Stimulated activated CD4-positive, alpha-beta T cell treated with anti-CD3 and anti-CD28 coated beads, Interleukin-1b, Interleukin-23, amount 100 ng/mL, for 4 hours (primary cell): ENCODE measurements at places on chromosomes 3 and 15.

- DNase-seq: no peak
Observed at GRCh38 chr15:35783203-35783602, 237.2 kb upstream of the DPH6 start.

GRCh38 chr15:58309963-58310928 is 121.5 kb upstream of the LIPC start:
- DNase-seq: no peak

DNA sequence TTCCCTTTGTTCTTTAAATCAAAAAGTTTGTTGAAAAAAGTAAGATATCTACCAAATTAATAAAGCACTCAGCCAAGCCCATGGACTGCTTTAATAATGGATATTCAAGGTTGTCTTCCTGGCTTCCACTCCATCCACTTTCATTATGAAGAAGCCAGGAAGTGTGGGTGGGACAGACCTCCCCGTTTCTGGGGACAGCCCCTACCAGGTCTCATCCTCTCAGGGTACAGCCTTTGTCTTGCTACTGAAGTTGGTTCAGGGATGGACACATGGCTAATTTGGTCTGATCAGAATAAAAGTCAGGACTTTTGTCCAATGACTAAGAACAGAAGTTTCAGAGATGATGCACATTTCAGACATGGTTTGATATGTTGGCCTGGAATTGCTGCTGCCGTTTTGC is 32.6 kb downstream of the CCNB2 start:
- DNase-seq: no peak

- no peak for DNase-seq
Observed at GRCh38 chr3:148319161-148319915, 378.4 kb upstream of the AGTR1 start.

- no peak for DNase-seq
Observed at GRCh38 chr15:63891768-63892133, 58.0 kb upstream of the HERC1 start.

DNA sequence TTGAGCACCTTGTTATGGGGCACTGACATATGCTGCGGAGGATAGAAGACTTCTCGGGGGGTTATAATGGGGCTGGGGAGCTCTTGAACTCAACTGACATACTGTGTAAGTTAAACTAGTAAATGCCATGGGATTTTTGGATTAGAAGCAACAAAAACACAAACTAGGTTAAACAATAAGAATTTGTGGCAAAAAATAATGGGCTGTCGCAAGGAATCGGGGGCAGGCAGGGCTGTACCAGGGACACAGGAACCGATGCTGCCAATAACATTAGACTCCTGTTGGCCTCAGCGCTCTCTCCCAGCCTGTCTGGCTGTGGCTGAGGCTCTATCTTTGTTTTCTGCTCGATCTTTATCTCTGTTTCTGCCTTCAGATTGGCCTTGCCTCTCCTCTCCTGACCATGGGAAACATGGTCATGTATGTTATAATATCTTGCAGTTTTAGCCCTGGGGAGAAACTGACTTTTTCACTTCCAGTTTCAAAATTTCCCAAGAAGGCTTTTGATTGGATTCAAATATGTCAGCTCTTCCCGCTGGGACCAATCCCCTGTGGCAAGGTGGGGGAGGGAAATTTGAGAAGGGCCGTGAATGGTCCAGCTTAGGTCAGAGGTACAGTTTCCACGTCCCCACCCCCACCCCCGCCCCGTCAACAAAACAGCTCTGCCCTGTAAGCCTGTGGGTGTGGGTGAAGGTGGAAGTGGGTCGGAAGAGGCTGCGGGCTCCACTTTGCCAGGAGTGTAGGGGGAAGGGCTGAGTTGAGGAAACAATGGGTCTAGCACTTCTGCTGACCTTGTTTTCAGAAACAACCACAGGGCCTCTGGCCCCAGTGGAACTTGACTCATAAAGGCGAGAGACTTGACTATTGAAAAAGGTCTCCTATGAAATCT is 161.1 kb upstream of the TBL1XR1 start:
- peak; percentile 27 for DNase-seq

GRCh38 chr3:78972617-78973301 is 795.0 kb downstream of the ROBO1 start:
- no peak for DNase-seq

GRCh38 chr3:169112153-169112892 is 551.2 kb downstream of the MECOM start:
- no peak for DNase-seq

- no peak for DNase-seq
Observed at GRCh38 chr3:105347625-105348302, 18.9 kb upstream of the ALCAM start.

DNA sequence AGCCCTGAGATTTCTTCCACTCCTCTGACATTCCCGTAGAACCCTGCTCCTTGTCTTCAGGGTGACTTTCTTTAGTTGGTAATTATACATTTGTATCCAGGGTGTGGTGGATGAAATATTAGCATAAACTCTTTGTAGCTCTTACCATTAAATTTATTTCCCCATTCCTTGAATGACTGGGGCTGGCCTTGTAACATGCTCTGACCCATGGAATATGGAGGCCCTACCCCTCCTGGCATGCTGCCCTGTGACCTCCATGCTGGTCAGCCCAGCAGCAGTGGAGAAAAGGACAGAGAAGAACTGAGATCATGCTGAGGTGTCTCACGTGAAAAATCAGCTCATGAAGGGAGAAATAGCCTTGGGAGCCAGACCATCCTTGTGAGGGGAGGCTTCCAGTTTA is 96.1 kb upstream of the PROK2 start:
- no peak for DNase-seq

DNA sequence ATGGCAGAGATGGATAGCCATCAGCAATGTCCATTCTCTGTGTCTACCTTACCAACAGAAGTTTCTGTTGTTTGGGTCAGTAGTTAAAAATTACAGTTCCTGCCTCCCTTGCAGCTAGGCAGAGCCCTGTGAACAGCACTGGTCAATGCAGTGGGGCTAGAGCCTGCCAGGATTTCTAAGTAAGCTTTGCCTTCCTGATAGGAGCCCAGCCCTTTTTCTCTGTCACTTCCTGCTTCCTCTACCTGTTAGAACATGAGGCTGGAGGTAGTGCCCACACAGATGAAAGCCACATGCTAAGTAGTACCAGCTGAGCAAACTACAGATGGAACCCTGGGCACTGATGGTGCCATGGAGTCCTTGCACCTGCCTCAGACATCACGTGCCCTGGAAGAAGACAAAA is 45.0 kb downstream of the MGLL start:
- DNase-seq: no peak

GRCh38 chr15:78397382-78397781 is 40.6 kb upstream of the IREB2 start:
- DNase-seq: no peak

DNA sequence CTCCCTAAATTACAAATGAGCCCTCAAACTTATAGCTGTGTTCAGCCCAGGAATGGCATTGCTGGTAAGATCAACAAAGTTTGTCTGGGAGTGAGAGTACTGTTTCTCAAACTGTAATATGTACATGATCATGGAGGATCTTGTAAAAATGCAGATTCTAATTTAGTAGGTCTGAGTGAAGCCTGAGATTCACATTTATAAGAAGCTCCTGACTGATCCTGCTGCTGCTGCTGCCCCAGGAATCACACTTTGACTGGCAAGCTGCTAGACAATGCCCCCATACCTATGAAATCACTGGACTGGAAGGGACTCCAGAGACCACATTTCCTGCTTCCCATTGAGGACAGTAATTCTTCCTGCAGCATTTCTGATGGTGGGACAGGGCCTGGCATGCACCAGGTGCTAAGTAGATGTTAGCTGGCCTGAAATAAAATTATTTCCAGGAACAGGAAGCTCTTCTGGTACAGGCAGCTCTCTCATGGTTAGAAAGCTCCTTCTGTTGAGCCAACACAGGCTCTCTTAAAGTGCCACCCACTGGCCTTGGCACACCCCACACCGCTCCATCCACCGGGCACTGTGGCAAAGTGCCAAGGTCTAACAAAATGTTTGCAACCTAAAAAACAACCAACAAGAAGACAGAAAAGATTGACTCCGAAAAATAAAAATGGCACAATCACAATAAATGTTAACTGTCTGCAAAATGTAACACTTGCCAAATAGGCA is 36.7 kb upstream of the ZNF710 start:
- DNase-seq: no peak

DNA sequence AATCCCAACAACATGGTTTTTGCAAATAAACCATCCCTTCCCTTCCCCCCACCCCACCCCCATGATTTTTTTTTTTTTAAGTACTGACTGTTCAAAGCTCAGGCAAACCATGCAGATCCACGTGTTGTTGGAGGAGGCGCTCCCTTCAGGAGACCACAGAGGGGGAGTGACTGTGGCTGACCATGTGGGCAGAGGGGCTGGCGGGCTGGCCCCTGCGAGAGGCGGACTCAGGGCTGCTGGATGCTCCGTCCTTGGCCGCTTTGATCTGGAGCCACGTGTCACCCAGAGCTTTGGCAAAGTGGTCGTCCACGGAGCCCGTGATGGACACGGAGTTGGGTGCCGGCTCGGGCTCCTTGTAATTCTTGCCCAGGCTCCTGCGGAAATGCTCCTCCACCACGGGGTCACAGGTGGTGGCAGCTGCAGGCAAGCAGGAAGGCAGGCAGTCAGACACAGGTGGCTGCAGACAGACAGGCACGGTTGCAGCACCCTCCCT is 85.3 kb downstream of the VGLL4 start:
- DNase-seq: no peak

DNA sequence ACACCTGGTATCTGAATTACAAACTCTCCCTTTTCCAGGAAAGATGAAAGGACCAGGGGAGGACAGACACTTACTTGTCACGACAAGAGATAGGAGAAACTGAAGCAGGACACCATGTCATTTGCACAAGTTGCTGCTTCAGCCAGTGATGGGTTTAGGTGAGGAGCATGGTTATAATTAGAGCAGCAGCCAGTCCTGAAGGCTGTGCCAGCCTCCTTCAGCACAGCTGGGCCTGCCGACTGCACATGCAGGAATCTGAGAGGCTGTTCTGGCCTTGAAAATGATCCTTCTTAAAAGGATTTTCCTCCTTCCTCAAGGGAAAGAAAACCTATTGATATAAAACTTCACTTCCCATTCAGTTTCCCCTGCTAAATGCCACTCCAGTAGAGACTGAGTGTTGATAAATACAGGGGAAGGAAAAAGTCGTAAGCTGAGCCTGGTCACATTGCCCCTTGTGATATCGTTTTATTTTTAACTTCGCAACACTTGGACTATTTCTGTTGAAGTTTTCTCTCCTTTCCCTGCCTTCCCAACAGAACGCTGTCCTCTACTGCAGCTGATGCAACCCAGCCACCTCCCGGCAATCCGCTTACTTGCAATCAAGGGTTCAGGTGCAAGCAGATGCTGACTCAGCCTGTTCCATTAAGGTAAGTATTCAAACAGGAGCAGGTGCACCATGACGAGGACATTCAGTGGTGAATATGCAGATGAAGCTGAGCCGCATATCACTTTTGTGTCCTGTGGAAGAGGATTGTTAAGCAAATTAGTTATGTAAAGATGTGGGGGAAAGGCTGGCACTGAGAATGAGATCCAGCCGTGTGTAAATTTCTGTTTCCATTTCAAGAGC is at the start of gene FBXO40:
FBXO40 (plus strand) TSS at position 524 of the 847 bp plus-strand sequence. CDS start 27,197 bp downstream, outside the sequence.
- no peak for DNase-seq

DNA sequence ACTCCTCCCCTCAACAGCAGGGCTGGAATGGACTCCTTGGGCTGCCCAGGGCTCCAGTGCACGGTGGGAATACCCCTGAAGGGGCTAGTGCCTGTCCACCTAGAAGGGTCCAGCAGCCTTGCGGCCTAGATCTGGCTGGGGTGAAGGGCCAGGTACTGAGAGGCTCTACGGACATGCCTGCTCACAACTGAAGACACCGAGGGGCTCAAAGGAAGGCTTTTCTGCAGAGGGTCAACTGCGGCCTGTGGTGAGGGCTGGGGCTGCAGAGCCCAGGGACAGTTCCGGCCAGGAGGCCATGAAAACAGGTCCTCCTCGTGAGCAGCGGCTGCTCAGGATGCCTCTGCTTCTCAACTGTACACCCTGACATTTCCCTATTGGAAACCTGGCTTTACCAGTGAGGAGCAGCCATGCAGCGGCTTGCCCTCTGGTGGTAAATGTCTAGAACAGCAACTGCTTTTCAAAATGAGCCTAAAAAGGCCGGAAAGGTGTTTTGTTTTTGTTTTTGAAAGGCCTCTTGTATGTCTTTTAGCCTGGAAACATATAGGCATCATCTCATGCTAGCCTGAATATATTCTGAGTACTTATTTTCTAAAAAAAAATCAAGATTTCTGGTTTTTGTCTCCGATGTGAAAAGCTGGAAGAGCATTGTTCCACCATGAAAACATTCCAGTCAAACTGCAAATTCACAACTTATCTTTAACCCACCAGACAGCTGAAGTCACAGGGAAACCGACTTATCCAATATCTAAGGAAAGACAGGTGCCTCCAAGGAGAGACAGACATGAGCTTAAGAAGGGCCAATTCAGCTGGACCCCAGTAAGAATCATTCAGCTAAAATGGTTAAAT is 163.4 kb downstream of the KLF13 start:
- no peak for DNase-seq

DNA sequence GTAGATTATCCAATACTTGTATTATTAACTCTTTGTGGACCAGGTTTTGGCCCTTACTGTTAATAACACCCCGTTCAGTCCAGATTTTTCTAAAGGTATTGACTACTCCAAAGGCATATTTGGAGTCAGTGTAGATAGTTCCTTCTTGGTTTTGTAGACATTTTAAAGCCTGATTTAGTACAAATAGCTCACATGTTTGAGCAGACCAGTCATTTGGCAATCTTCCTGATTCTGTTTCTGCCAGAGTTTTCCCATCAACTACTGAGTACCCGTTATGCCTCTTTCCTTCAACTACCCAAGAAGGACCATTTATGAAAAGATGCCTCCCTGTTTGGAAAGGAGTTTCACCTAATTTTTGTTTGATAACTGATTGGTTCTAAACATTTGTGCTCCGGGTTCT is 82.0 kb downstream of the CHCHD4 start:
- DNase-seq: no peak

- DNase-seq: no peak
Observed at GRCh38 chr3:49461443-49462171, 8.5 kb upstream of the DAG1 start.

- DNase-seq: no peak
Observed at GRCh38 chr3:79258479-79258878, 509.3 kb downstream of the ROBO1 start.

DNA sequence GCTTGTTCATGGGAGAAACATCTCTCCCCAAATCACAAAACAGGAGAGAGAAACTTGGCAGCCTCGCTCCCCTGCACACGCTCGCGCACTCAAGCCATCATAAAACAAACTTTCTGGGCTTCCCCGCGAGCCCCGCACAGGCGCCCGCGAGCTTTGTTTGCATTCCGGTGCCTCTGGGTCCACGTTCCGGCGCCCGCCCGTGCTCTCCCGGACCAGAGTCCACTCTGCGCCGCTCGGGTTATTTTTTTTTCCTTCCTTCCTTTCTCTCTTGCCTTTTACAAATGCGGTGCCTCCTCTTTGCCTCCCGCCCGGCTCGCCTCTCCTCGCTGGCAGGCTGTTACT is 363 bp downstream of the MAGI1 start:
- DNase-seq: no peak

GRCh38 chr3:14434498-14435151 is 32.2 kb downstream of the SLC6A6 start:
- DNase-seq: no peak

DNA sequence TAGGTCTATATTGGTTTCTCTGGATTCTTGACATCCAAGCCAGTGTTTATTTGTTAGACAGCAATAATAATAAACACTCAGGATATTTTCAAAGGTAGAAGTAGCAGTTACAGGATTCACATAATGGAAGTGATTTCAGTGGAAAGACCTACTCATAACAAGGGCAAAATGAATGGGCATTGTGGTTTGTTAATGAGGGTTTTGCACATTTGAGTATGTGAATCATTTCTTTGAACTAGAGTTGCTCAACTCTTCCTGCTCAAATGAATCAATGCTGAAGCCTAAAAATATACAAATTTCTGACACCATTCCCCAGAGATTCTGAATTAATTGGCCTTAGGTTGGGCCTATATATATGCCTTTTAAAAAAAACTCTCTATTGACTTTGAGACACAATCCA is 4.1 kb upstream of the COL6A5 start:
- no peak for DNase-seq
